ENCODE measurements at places on chromosomes 2 and 18.

DNA sequence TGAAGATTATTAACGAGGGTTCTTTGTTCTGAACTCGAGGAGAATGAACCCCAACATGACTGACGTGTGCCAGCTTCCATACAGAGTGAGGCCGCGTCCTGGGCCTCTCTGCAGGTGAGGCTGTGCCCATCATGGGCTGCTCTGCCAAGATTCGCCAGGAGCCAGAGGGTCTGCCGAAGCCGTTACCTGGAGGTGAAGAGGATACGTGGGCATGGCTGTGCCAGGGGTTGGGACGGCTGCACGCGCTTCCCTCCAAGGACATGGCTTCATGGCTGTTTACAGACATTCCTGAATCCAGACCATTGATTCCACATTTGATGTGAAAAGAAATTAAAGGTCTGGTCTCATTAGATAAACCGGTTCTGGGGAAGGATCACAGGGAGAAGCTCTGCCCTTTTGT, 211.4 kb upstream of the SALL3 start:
- no peak for DNase-seq

DNA sequence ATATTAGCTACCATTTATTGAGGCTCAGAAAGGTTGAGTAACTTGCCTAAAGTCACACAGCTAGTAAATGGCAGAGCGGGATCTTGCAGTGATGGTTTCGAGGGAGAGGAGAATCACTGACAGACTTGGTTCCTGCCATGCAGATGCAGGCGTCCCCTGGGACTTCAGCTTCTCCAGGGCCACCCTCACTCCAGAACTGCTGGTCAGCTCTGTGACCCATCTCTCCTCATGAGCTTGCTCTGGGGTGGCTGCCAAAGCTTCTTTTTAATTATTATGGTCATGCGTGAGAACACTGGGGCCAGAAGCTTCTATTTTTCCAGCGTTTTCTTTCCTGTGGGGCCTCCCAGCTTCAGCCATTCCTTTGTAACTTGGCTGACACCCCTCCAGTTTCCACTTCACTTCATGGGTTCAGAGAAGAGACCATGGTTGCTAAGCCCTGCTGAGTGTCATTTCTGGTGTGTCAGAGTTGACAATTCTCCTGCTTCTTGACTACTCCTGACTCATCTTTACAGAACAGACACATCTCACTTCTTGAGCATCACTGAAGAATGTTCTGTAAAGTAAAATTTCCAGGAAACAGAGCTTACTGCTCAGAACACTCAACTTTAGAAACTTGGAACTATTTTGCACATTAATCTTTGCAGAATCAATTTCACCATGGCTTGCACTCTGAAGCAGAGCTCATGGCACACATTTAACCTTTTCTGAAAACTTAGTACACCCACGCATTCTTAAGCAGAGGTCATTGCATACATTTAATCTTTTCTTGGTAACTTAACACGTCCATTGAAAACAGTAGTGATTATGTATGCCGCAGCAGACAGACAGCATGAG, 70.4 kb downstream of the IL1R2 start:
- DNase-seq: no peak

GRCh38 chr2:220209751-220210150, 582.3 kb downstream of the SLC4A3 start:
- no peak for DNase-seq

GRCh38 chr2:11615209-11615608, 54.8 kb downstream of the NTSR2 start:
- DNase-seq: no peak

Data from activated CD4-positive, alpha-beta T cell treated with anti-CD3 and anti-CD28 coated beads for 1 hour (primary cell).